ENCODE measurements at places on chromosomes 7 and 10.

DNA sequence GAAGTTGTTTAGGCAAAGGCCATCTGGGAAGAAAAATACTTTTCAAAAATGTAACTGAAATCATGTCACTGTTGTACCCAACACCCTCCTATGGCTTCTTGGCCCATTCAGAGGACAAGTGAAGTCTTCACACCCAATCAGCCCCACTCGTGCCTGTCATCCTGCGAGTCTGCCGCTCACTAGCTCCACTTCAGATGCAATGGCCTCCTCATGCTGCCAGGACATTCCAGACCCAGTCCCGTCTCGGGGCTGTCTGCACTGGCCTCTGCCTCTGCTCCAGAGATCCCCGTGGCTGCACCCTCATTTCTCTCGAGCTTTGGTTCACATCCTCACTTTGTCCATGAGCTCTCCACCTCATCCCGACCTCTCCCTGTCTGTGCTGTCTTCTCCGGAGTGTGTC is 227.1 kb downstream of the KCNMA1 start:
- DNase-seq = no peak

DNA sequence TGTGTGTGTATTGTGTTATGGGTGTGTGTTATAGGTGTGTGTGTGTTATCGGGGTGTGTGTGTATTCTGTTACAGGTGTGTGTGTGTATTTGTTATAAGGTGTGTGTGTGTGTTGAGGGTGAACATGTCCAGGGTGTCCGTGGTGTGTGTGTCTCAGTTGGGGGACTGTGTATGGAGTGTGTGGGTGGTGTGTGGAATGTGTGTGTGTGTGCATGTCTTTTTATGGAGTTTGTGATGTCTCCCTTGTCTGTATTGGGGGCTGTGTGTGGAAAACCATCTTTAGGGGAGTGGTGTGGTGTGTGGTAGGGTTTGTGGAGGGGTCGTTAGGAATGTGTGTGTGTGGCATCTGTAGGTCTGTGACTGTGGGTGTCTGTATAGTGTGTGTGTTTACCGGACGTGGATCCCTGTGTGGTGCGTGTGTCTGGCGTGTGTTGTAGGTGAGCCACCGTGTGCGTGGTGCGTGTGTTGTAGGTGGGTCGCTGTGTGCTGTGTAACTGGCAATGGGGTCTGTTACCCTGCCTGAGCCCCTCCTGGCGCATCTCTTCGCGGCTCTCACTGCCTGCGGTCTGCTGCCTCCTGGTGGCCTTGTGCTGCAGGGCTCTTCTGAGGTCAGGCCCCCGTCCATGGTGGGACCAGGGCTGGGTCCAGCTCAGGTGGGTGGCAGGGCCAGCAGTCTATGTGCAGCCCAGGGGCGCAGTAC is 61.7 kb downstream of the PALD1 start:
- DNase-seq = no peak

DNA sequence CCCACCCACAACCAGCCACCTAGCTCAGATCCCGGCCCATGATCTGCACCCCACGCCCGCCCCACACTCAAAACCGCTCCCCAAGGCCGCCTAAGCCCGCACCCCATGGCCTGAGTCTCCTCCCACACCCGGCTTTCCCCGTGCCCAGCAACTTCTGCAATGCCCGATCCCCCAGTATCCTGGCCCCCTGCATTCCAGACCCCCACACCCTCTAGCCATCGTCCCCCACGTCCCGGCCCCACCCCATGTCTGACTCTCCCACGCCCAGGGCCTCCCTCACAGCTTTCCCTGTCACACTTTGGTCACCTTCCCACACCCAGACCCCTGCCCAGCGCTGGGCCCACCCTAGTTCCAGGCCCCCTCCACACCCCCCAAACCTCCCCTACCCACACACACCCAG is 20.1 kb upstream of the FXYD4 start:
- DNase-seq = no peak

DNA sequence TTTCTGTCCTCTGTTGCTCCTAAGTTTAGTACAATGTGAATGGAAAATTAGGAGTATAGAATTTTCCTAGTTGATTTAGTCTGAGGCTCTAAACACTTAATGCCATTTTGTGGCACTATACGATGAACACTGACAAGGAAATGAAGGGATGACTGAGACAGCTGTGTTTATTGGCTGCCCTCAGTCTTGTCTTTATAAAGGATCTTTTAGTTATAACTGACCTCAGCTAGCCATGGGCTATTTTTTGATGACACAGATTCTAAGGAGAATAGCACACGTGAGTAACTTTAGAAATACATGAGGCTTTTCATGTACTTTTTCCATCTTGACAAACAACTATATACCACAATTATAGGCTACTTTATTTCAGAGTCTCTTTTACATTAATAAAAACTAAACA is 113.7 kb downstream of the PRKG1 start:
- no peak for DNase-seq

- DNase-seq = no peak
These were observed 3.5 kb downstream of the EXOSC1 start for GRCh38 chr10:97442277-97442676.

DNA sequence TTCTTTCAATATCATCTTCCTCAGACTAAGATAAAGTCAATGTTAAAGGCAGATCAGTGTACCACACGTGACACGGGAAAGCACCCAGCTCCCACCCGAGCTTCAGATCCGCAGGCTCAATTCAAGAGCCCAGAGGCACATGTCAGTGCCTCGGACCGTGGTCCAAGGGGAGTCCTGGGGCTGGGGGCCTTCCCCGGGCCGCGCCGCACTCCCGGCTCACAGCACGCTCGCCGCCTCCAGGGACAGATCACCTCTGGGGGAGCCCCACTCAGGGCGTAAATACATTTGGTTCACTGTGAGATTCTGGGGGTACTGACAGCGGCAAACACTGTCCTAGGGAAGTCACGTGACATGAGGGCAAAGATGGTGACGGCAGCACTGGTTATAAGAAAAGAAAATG is 10.8 kb downstream of the BNIP3 start:
- DNase-seq = no peak

DNA sequence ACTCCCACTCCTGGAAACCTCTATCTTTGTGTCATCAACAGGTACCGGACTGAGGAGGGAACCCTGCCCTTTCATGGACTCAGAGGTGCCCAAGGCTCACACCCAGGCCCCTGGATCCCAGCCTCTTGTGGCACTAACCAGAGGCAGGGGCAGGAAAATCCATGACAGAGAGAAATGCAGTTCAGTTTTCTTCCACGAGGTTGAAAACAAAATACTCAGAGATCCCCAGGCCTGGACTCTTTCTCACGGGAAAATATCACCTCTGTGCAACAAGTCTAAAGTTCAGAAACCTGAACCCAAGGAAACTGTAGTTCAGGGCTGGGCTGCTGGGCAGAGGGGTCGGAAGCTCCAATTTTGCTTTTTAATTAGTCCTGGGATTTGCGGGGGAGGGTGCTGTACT is 21.4 kb upstream of the OPN4 start:
- DNase-seq = no peak

GRCh38 chr7:45717537-45718235 is 143.5 kb downstream of the ADCY1 start:
- no peak for DNase-seq

GRCh38 chr7:24698531-24699266 is 58.6 kb downstream of the GSDME start:
- DNase-seq = no peak

- DNase-seq = no peak
These were observed 9.8 kb downstream of the PODXL start for GRCh38 chr7:131546583-131547141.

GRCh38 chr7:6171532-6172223 is 100.7 kb downstream of the CYTH3 start:
- no peak for DNase-seq

GRCh38 chr7:26189697-26190096 is 10.8 kb downstream of the HNRNPA2B1 start:
- DNase-seq = no peak

DNA sequence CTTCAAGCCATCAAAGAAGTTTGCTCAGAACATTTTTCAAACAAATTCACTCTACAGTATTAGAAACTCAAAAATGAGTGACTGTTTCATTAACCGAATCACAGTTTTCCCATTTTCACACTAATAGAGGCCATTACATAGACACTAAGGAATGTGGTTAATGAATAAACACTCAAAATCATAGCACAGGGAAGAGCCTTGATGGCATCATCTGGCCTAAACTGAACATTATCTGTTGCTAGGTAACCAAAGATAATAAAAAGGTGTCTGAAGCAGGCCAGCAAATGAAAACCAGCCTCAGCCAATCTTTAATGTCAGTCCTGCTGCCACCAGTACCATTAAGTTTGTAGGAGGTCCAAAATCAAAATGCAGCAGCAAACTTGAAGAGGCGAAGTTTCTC is 492.4 kb upstream of the STEAP1 start:
- no peak for DNase-seq

- no peak for DNase-seq
These were observed 35.8 kb upstream of the DNAAF5 start for GRCh38 chr7:690478-691360.

- DNase-seq = no peak
These were observed 171.1 kb downstream of the GLI3 start for GRCh38 chr7:42065942-42066341.

- no peak for DNase-seq
These were observed 171.9 kb downstream of the FGFR2 start for GRCh38 chr10:121426307-121426706.

- DNase-seq = no peak
These were observed 143.5 kb upstream of the TRIM24 start for GRCh38 chr7:138316421-138317043.

DNA sequence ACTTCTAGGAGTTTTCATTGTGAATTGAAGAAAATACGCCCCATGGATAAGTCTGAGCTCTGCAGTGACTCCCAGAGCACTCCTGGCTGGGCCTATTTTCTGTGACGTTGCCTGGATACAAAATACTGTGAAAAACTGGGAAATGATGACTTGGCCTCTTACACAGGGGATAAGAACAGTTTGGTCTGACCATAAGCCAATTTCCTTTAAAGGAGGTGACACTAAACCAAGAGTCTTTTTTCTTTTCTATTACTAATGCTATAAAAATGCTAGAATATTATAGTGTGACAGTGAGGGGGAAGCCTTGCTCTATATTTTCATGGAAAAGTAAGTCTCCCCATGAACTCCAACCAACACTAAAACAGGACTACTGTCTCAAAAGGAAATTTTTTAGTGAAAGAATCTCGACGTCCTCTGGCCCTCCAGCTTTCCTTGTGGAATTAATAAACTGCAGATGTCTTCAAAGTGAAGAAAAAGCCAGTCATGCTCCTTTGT is 45.5 kb downstream of the MYOF start:
- DNase-seq = no peak

DNA sequence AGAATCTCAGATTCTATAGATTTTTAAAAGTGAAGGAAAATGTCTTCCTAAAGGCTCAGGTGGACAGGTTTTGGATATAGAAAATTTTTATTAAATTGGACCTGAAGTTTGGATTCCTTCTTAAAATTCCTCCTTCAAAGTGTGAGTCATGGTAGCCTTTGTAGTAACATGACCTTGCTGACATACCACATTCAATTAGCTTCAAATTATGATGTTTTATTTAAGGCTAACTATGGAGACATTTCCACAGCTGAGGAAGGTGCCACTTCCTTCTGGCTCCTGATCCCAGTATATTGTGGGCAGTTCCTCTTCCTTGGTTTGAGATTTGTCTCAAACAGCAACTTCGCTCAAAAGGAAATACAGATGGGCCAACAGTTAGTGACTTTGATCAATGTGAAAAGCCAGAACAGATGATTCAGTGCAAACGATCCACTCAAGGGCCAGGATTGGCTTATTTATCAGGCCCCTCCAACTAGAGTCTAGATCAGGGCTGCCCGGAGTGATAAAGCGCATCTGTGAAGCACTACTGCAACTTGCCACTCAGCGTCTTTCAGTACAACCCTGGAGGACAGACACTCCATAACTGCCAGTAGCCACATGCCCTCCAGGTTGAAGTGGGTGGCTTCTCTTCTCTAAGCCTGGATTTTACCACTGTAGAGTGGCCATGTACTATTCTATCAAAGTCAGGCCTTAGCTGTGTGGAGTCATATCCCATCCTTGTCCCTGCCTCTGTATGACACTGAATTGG is 573.5 kb downstream of the KIF20B start:
- DNase-seq = no peak

DNA sequence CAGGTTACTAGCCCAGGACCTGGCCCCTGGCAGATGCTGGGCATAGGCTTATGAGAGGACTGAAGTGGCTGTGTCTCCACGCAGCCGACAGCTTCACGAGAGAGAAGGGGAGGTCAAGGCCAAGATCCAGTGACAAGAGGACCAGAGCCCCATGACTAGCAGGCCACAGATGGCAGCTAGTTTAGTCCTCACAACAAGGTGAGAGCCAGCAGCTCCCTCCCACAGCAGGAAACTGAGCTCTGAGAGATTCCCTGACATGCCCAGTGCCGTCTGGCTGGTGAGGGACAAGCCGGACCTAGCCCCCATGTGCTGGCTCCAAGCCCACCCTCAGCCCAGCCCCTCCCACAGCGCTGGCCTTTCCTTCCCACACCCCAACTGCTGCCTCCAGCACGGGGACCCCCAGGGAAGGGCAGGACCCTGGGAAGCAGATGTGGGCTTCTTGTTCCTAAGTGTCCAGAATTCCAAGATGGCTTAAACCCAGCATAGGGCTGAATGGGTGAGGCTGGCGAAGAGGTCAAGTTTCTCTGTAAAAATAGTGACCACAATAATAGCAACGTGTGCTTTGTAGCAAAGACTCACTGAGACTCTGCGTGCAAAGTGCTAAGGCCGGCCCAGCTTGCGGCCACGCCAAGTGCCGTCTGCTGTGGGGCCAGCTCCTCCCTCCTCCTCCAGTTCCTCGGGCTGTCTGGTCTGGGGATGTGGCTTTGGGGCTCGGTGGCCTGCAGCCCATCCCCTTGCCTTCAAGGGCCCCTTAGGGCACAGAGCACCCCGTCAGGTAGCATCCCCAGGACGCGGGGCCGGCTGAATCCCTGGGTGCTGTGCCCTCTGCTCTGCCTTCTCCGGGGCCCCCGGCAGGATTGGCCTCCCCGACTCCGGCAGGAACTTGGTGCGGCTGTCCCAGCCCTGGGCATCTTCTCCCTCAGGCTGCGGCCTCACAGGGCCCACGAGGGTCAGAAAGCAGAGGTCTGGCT is 7.8 kb upstream of the FAM20C start:
- no peak for DNase-seq

GRCh38 chr7:2016761-2017480 is 215.8 kb downstream of the MAD1L1 start:
- DNase-seq = no peak

- no peak for DNase-seq
These were observed 28.2 kb downstream of the COL26A1 start for GRCh38 chr7:101390901-101391301.

DNA sequence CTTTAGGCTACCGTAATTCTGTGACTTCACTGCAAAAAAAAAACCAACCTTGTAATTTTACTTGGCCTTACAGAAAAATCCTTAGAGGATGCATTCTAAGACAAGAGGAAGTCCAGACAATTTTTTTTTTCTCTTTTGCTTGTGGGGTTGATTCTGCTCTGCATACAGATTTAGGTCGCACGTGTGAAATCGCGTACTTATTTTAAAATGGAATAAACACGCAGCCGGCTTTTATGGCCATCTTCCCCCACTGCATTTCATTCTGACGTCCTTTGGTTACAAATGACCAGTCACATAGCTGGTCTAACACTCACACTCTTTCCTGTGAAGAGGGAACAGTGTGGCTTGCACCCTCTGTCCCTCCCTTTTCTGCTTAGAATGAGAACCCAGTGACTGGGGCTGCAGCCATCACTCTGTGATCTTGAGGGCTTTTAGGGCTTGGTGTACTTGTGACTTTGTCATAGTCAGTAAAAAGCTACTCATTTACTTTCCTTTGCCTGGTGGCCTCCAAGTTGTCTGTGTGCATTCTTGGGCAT is 63.6 kb upstream of the CARD11 start:
- no peak for DNase-seq

Data from activated T-helper 1 cell treated with Interleukin-2 at 50 U/mL for 16 hours (primary cell).